ENCODE measurements at places on chromosomes 5 and 9.

DNA sequence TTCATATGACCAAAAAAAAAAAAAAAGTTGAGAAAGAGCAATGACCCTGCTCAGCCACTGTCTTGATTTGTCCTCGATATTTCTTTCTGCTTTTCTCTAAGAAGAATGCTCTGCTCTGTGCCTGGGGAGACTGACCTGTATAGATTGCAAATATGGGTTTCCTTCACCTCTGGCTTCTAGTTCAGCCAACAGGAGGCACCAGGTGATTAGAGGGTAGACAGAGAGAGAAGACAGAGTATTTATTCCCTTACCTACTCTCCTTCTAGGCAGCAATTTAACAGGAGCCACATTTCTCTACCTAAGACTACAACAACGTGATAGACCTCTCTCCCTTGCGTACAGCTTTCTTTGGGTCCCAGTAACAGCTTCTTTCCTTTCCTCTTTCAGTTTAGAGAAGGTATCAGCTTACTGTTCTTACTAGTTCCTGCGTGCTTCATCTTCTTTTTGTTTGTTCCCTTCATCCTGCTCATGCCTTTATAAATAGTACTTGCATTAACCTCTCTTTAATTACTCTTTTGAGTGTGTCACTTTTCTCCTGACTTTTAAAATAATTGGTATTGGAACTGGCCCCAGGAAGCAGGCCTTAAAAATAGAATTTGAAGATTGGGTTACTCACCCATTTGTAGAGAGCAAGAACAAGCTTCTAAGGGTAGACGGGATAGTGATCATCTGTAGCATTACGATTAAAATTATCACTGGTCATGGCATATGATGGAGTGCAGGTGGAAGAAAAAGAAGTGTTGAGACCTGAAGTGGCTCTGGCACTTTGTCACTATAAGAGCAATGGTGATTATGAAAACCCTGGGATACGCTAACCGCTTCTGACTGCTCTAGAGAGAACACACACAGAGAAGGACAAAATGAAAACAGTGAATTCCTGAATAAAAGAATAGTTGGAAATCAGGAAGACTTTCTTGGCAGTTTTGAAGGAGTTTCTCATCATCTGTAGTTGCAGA, 161.2 kb upstream of the FSTL4 start:
- DNase-seq: no peak

DNA sequence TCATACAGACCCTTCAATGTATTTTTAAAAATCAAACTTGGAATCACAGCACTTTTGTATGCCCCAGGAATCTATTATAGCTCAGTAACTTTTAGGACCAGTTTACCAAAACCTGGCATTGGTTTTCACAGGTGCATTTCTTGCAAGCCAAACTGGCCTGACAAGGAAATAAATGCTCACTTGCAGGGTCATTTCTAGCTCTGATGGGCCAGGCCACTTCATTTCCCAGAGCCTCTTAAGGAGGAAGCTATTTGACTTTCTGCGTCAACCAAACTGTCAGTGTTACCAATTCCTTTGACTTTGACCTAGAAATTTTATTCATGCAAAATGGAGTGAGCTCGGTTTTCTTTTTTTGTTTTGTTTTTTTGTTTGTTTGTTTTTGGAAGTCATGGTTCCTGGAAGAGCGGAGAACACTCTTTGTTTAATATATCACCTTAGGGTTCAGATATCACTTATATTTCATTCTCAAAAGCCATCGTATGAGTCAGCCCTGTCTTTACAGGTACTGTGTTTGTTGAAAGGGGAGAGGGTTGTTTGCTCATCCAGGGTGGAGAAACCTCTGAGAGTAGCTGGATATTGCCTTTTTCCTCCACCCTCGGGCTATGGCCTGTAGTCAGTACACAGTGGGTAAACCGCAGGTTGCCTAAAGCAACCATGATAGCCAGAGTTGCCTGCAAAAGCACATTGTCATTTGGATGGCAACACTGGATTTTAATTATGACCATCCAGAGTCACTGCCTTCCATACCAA, 58.9 kb downstream of the GNA14 start:
- no peak for DNase-seq

- DNase-seq: no peak
These were observed 98.4 kb downstream of the C9orf152 start for GRCh38 chr9:110109333-110110092.

GRCh38 chr9:6686396-6686795, 40.9 kb upstream of the GLDC start:
- no peak for DNase-seq

- DNase-seq: no peak
These were observed 193.1 kb downstream of the ICE1 start for GRCh38 chr5:5615569-5615968.

DNA sequence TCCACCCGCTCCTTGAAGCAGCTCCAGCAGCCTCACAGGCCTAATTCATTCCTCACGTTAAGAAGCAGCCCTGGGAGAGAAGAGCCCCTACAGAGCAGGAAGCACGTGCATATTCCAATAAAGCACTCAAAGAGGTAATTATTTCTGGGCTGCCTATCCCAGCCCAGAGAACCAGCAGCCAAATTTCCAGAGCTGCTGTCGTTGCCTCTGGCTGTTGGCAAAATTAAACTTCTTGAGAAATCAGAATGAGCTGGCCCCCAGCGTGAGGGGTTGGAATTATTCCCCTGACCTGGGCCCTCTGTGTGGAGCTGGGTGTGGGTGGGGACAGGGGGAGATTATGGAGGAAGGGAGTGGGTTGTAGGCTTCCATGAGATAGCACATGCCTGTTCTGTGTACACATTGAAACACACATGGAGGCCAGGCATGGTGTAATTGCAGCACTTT, 86.8 kb upstream of the HSPA9 start:
- DNase-seq: no peak

DNA sequence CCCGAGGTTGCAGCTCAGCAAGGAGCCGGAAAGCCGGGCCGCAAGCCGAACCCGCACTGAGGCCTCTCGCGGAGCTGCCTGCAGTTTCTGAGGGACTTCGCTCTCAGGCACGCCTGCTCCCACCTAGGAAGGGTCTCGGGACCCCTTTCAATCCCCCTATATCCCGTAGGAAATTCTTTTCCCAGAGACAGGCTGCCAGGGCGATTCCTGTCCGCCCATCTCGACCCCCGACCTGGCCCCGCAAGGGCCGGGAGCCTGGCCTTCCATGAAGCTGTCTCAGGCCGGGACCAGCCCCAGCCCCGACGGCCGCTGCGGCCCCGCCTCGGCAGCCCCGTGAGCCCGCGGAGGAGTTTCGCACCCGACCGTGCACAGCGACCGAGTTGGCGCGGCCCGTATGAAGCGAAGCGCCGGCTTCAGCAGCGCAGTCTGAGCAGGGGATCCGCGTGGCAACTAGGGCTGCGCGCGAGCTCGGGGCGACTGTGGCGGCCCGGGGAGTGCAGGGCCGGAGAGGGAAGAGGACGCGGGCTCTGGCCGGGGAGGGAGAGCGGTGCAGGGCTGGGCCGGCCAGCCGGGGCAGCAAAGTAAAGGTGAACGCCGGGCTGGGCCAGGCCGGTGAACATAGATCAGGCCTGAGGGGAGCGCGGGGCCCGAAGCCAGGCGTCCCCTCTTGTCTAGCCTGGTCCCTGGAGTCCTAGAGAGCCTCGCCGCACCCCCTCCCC, 977 bp upstream of the PRDM12 start:
- no peak for DNase-seq

- DNase-seq: no peak
These were observed 253.5 kb downstream of the DMRTA1 start for GRCh38 chr9:22700171-22700570.

DNA sequence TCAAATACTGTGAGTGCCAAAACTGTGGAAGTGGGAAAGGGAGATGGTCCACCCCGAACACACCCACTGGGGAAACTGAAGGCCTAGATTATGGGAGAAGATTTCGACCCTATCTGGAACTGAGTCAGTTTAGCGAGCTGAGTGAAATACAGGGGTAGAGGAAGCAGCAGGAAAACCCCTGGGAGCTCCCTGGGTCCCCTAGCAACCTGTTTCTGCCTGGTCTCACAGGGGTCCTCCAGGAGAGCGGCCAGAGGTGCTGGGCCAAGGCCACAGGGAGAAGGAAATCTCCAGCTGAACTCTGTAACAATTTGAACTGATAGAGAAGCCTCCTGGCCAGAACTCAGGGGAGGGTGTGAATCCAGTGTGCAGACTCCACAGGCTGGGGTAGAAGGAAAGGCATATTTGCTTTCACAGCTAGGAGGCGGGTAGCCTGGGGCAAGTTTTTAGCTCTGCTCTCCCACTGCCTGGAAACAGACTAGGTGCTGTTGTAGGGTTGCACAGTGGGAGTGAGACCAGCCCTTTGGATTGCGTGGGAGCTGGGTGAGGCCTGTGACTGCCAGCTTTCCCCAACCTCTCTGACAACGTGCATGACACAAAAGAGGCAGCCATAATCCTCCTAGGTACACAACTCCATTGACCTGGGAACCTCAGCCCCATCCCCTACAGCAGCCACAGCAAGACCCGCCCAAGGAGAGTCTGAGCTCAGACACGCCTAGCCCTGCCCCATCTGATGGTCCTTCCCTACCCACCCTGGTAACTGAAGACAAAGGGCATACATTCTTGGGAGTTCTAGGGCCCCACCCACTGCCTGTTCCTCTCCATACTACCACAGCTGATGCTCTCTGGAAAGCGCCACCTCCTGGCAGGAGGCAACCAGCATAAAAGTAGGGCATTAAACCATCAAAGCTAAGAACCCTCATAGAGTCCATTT, 78.8 kb upstream of the GPBP1 start:
- no peak for DNase-seq

DNA sequence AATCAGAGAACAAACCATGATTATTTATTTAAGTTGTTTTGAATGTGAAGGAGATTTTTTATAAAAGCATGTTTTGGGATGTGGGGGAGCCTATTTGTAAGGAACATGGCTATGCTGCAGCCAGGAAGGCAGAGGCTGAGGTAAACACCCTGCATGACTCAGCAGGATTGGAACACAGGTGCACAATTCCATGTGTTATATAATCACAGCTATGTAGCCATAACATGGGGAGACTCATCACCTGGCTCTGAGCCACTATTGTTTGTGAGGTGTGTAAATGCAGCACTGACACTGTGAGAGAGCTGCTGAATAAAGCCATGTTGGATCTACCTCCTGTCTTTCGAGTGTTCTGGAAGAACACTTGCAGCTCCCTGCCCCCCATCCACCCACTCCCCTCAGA, 1009.8 kb downstream of the DNAH5 start:
- no peak for DNase-seq

DNA sequence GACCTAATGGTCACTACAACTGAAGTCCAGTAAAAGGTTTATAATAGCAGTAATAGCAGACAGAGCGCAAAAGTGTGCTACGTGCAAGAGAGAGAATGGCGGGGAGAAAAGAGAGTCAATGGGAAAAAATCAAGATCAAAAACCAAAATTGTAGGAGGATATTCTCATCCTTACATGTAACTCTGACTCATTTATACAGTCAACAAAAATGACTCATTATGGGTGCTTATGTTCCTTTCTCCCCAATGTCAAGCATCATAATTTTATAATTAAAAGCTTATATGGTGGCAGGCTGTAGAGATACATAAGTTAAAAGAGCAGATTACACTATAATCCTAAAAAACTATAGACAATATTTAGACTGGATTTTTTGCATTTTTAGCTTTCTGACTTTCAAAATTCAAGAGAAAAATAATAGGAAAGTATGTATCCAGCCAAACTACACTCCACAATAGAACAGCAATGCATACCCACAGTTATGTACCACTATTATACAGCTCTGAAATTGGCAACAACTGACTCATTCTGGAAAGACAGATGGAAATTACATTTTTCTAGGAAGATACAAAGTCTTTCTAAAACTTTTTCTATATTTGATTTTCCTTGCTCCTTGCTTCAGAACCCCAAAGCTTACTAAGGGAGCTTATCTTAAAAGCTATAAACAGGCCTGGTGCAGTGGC, 78.4 kb downstream of the PLPP1 start:
- DNase-seq: no peak

- DNase-seq: no peak
These were observed 375.6 kb upstream of the CLINT1 start for GRCh38 chr5:158234323-158235158.

- DNase-seq: no peak
These were observed 4.2 kb downstream of the KCNIP1 start for GRCh38 chr5:170508036-170508435.

- DNase-seq: no peak
These were observed 20.4 kb downstream of the ANKS6 start for GRCh38 chr9:98775831-98776441.

DNA sequence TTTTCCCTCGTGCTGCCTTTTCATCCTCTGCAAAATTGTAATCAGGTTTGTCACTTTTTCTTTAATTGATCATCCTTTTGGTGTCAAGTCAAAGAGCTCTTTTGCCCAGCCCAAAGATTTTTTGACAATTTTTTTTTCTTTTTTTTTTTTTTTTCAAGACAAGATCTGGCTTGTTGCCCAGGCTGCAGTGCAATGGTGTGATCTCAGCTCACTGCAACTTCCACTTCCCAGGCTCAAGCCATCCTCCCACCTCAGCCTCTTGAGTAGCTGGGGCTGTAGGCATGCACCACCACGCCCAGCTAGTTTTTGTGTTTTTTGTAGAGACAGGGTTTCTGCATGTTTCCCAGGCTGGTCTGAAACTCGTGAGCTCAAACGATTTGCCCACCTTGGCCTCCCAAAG, 36.7 kb downstream of the CDK7 start:
- DNase-seq: no peak

DNA sequence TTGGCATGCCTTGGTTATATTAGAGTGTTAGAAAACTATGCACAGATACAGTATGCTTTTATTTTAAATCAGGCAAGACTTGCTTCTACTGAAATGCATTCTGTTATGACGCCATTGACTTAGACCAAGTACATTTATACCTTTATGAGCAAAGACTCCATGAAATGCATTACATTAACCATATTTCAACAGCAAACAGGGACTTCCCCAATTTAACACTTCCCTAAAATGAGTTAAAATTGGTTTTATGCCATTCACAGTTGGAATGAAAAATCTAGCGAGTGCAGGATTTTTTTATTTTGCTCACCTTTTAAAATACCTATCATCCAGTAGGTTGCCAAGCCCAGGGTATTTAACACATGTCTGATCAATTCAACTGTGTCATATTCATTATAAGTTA, 272.1 kb upstream of the IZUMO3 start:
- no peak for DNase-seq

DNA sequence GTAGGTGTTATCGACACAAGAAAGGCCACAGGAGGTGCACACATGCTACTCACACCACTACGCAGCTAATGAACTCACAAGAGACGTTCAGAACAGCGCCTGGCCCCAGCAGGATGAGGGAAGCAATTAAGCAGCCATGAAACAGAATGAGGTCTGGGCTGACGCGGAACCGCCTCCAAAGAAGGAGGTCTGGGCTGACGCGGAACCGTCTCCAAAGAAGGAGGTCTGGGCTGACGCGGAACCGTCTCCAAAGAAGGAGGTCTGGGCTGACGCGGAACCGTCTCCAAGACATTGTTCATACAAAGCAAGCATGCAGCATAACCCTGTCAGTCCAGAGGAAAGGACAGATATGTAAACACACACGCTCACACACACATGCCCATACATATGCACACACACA, 63.2 kb upstream of the ZNF354A start:
- no peak for DNase-seq

Data from activated T-cell treated with anti-CD3 and anti-CD28 coated beads for 1 hour (primary cell).